ENCODE measurements at places on chromosomes 16 and 17.

GRCh38 chr16:89041571-89042481 is 51.8 kb upstream of the ACSF3 start:
- no peak for DNase-seq

GRCh38 chr16:8957509-8958157 is 6.1 kb downstream of the USP7 start:
- no peak for DNase-seq

DNA sequence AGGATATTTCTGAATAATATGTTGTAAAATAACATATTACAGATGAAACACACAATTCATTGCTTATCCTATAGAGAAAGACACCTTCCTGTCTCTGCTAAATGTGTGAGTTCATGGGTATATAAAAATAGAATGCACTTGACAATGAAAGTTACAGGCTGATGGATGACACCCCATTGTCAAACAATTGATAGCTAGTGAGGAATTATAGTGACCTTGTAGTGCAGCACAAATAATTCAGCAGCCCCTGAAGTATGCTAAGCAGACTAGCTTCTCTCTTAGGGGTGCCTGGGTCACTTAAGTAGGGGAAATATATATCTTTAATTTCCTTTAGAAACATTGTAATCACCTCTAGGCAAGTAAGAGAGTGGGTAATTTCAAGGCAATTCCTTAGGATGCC is 826.2 kb downstream of the CDH8 start:
- no peak for DNase-seq

DNA sequence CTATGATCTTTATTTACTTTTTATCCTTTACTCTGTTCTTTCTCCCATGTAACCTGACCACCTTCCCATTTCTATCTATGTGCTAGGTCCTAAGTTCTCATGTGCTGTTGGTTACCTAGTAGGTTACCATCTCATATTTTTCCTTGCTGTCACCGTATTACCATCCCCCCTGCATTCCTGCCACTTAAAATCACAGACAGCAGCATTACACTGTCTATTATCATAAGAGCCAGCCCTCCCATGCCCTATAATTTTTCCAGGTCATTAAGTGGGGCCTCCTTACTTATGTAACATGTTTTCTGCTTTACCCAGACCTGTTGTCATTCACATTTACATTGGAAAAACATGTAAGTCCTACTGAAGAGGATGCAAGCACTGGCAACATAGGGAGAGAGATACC is 202.9 kb downstream of the HS3ST3A1 start:
- DNase-seq = no peak

DNA sequence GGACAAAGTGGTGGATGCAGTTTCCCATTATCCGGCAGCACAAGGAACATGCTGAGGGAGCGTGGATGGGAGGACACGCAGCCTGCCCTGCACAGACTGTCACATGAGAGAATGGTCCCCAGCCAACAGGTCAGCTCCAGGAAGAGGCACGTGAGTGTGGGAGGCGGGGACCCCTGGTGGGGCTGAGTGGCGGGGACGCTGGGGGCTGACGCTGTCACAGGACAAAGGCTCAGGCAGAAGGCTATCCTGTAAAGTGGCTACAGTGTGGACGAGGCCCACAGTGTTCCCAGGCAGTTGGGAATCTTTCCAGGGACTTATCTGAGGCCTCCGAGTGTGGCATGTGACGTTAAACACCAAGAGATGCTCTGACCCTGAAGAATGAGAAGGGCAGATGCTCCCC is 30.4 kb downstream of the MBTPS1 start:
- DNase-seq = no peak

DNA sequence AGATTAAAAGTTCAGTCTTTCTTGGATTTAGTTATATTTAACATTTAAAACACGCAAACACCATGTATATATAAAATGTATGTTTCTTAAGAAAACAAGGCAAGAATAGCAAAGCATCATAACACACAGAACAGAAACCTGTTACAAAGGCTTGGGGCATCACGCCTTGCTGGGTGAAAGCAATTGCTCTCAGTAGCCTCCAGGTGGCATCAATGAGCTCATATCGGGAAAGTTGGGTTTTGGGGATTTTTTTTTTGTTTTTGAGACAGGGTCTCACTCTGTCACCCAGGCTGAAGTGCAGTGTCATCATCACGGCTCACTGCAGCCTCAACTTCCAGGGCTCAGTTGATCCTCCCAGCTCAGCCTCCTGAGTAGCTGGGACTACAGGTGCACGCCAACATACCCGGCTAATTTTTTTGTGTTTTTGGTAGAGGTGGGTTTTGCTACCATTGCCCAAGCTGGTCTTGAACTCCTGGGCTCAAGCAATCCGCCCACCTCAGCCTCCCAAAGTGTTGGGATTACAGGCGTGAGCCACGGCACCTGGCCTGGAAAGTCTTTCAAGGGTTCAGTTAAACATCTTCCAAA is 56.9 kb downstream of the CYB5D2 start:
- DNase-seq = peak; percentile 71

DNA sequence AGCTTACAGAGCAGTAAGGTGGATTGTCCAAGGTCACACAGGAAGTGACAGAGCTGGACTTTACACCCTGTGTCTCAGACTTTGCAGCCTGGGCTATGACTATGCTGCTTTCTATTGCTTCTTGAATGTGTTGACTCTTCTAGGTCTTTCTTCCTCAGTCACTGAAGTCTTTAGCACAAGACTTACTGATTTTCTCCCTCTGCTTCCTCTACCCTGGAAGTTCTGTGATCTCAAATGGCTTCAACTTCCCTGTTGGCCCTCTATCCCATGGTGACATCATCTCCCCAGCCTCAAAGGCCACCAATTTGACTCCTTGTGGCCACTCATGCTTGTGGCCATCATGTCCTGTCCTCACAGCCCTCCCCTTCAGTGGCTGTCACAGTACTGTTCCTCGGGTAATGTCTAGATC is 181.3 kb downstream of the HS3ST3A1 start:
- DNase-seq = no peak

- DNase-seq = no peak
These were observed 2.8 kb downstream of the ASIC2 start for GRCh38 chr17:33290253-33290652.

DNA sequence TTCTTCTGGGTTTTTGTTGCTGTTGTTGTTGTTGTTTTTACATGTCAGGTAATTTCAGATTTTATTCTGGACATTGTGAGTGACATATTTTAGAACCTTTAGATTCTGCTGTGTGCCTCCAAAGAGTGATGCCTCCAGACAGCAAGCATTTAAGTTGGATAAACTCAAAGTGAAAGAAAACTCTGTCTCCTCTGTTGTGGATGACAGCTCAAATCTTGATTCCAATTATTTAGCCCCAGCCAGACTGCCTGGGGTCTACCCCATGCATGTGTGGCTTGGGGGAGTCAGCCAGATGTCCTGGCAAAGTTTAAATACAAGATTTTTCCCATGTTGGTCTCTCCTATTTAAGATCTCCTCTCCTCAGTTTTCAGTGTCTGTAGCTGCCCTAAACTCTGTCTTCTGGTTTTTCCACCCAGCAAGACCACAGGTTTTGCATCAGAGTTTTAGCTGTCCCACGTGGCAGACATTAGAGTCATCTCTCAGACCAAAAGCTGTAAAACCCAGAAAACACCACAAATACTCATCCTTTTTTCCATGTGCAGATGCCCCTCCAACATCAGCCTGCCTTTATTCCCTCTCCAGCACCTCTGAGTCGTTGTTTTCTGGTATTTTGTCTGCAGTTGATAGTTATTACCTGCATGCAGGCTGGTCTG is 19.4 kb upstream of the ZNF469 start:
- peak; percentile 33 for DNase-seq

GRCh38 chr17:55237268-55237667 is 27.5 kb upstream of the HLF start:
- peak; percentile 14 for DNase-seq

- no peak for DNase-seq
These were observed 1.2 kb downstream of the GID4 start for GRCh38 chr17:18040261-18040858.

DNA sequence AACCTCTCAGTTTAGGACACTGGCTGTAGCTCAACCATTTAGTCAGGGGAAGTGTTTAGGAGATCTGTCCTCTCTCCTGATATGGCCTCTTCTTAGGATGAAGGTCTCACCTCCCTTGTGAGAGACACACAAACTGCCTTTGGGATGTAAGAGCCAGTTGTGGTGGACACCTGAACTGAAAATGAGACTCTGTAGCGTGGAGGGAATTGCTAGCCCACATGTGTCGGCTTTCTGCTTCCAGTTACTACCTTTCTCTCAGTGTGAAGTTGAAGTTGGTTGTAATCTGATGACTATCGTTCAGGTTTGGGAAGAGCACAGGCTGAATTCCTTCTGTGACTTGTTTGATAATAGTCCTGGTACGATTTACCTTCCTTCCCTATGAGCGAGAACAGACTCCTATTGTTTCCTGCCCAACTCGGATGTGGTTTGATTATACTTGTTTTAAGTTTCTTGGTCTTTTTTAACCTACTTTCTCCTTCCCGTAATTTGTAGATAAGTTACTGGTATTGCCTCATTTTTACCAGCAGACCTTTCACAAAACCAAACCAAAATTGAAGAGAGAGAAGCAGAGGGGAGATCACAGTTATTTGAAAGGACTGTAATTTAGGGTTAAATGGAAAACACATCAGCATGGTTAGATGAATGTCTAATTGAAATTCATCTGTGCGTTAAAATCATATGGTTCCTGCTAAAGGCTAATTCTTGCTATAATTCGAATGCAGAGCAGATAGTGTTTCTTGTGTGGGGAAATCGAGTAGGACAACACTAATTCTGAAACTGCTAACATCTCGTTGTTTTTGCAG is 43.2 kb downstream of the CLEC16A start:
- no peak for DNase-seq

DNA sequence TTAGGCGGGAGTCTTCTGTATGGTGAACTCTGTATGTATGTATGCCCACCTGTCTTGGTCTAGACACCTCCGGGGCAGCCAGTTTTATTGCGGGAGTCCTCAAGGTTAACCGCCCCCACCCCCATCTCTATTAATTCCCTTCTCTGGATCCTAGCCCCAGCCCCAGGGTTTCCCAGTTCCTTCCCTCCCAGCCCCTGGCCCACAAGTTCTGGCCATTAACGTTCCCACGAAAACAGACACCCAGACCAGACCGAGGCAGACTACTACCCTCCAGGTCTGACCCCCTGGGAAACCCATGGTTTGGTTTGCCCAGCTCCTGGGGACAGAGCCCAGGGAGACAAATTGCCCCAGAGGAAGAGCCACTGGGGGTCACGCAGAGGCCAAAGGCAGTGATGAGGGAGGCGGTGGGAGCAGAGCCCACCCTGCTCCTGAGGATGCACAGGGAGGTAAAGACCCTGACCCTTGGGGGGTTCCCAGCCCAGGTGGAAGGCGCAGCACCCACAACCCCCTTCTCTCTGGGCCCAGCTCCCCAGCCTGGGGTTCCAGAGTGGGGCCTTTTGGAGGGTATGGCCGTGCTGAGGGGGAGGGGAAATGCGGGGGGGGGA is 8.5 kb downstream of the TBKBP1 start:
- DNase-seq = no peak

GRCh38 chr16:28064706-28065249 is 1.3 kb upstream of the GSG1L start:
- DNase-seq = no peak

DNA sequence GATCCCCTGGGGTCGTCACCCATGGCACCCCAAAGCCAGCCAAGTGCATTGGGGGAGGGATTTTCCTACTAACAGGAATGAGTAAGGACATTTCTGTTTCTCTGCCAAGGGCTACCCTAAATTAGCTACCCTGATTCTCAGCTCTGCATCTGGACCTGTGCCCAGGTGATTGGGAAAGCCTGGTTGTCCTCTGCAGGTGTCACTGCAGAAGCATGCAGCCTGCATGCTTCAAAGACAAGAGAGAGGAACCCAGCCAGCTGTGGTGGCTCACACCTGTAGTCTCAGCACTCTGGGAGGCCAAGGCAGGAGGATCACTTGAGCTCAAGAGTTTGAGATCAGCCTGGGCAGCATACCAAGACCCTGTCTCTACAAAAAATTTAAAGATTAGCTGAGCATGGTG is 19.6 kb downstream of the BEAN1 start:
- no peak for DNase-seq

GRCh38 chr17:30219315-30219714 is 16.2 kb downstream of the SLC6A4 start:
- DNase-seq = no peak

DNA sequence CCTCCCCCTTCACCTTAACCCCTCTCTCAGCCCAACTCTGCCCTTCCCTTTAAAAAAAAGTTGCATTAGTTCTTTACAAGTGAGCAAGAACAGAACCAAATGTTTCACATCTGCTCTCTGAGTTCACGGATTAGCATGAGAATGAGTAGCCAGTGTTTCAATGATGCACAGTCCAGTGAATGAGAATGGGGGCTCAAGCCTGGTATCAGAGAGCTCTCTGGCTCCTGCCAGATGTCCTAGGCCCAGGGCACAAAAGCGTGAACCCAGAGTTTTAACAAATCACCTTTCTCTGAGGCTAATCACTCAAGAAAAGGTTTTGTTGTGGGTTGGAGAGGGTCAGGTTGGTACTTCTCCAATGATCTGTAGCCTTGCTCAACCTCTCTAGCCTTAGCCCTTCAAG is 41.5 kb upstream of the HS3ST3A1 start:
- no peak for DNase-seq

- no peak for DNase-seq
These were observed 4.8 kb upstream of the ITGA3 start for GRCh38 chr17:50051082-50051576.

- DNase-seq = no peak
These were observed 254.1 kb upstream of the N4BP1 start for GRCh38 chr16:48864055-48864454.

DNA sequence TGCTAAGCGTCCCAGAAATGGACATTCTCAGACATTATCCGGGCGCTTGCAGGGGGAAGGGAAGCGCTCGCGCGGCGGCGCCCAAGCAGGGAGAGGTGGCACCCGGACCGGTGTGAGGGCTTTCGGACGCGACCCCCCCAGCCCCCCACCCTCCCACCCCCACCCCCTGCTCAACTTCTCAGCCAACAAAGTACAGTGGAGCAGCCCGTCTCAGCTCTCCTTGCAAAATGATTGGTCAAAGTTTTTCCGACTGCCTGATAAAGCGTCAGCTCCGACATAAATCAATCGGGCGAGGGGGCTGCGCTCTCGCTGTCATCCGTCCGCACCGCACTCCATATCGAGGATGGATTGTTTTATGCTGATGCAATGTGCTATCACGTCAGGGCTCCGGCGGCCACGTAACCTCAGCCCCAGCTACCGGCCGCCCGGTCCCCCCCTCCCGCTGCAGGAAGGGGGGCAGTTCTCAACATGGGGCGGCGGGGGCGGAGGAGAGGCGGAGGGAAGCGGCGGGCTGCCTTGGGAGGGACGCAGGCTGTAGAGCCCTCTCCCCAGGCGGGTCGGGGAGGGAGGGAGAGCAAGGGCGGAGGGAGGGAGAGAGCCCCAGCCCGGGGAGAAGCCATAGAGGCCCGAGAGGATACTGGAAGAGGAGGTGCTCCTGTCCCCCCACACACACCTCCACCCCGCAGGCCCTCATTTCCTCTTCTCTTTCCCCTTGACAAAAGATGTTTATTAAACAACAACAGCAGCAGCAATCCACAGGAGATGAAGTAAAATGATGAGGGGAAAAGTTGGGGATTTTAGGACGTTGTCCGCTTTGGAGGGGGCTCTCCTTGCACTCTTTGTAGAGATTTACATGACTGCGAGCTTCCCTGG is at the start of gene HOXB9:
TSS of gene HOXB9 (minus strand) at position 114 of the 873 bp plus-strand sequence. CDS start at position 25, 89 bp downstream.
- DNase-seq = no peak

- DNase-seq = no peak
These were observed 380.3 kb downstream of the SNX29 start for GRCh38 chr16:12356632-12357340.

DNA sequence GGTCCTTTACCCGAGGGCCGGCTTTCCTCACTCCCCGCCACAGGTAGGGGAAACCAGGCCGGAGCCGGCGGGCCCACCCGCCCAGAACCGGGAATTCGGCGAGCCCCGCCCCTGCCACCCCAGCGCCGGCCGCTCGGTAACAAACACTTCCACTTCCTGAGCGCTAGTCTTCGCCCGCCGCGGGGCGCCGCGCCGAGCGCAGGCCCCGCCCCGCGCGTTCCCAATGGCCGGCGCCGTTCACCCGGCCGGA is 224 bp upstream of the NHERF1 start:
- DNase-seq = no peak
